ENCODE measurements at places on chromosomes 7 and 10. TPM values are rescaled to one million over a fixed set of nuclear protein-coding genes. Genes with fewer than 3 reads are reported as not detected.
A peak's percentile ranks its signal among the peaks of the same experiment; 100 is the strongest.

DNA sequence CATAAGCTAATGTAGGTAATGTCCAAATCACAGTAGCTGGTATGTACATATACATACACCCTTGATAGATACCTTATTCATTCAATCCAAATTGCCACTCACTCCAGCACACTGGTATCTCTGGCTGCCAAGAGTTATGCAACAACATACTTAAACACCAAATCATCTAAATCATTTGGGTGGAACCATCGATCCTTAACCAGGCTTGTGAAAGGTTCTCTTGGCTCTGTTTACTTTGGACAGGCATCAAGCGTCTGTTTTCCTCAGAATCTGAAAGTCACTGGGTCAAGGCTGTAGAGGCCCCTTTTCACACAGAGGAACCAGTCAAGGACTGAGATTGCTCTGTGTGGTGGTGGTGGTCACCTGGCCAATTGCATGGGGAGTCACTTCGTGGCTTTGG lies 24.6 kb downstream of the JAZF1 start:
- DNase-seq: no peak

DNA sequence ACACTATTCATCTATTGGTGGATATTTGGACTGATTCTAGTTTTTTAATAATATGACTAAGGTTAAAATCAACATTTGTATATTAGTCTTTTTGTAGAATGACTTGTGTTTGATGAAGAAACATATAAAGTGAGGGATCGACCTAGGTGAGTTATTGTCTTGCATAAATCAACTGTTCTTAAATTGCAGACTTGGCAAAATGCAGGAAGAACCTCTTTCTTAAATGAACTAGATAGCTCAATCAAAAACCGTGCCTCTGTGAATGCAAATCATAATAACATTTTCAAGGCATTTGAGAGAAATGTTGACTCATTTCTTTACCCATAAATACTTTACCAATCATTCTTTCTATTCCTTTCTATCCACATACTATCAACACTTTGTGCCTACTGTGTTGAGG lies 101.5 kb upstream of the ANK3 start:
- DNase-seq: no peak

- no peak for DNase-seq
Observed at GRCh38 chr10:49243610-49244283, 55.2 kb upstream of the C10orf71 start.

DNA sequence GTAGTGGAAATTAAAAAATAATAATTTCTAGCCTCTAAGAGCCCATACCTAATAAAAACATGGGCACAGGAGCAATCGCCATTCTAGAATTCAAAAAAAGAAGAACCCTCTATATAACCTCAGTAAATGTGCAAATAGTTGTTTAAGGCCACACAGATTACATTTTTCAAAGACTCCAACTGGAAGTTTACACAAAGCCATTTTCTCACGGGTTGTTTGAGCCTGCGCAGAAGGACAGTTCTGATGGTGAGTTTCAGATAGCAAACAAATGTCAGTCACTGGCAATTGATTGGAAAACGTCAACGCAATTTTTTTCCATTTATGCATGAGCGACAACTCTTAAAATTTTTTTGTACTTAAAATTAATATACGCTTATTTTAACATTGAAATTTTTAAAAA lies 23.0 kb upstream of the ELMO1 start:
- DNase-seq: no peak

The CRCP gene
- total RNA-seq: 48.0 TPM

- no peak for DNase-seq
Observed at GRCh38 chr7:28052933-28053332, 127.7 kb downstream of the JAZF1 start.

DNA sequence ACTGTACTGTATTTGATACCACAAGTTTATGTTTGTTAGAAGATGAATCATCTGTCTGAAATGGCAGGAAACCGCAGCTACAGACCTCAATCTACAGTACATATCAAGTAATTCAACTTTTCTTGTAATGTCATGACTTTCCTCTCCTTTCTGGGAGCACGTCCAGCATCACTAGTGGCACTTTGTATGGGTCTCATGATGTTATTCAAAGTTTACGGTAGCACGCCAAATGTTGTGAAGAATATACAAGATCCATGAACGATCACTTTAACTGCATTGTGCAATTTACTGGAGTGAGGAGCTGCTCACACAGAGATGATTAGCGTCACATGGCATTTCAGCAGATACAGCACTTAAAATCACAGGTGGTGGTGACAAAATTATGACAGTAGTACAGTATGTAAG lies 257.8 kb upstream of the GNAI1 start:
- DNase-seq: no peak

The CDK14 gene
- total RNA-seq: 0.95 TPM

The ETV1 gene
- not detected for total RNA-seq

The ZNF32 gene
- total RNA-seq: 22.4 TPM

GRCh38 chr7:18541181-18541870 lies 45.8 kb downstream of the HDAC9 start:
- DNase-seq: no peak

The COL28A1 gene
- total RNA-seq: 0.10 TPM

The SFXN4 gene
- total RNA-seq: 90.1 TPM

The PRSS58 gene
- not detected for total RNA-seq

DNA sequence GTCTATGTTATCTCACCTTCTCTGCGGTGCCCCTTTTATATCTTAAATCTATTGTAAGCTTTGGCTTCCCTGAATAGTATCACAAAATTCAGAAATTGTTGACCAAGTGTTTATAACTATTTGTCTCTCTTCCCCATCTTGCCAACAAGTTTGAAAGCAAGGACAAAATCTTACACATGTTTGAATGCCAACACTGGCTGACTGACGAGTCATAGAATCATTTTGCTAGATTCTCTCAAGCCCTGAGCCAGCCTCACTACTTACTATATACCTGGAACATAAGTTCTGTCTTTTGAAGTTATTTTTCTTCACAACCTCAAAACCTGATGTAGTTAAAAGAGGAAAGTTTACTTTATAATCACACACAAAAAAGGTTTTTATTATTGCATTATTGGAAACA lies 700.7 kb downstream of the PHTF2 start:
- no peak for DNase-seq

DNA sequence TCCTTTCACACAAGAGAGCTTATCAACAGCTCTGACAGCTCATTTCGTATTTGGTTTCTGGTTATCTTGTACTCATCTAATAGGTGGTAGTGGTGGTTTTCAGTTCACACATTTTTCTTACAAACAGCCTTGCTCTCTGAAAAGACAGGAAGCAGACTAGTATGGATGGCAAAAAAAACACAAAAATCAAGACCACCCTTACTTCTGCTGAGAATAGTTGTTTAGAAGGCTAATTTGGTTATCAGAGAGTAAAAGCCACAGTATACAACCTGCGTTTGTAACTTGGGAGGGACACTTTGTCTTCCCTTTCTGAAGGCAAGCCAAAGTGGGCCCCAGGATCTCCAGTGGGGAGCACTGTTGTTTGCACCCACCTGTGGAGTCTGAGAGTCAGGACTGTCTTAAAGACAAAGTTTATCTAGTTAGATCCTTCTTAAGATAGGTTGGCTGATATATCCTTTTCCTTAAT lies 68.0 kb downstream of the PIP4K2A start:
- DNase-seq: no peak

GRCh38 chr10:15541376-15541775 lies 170.3 kb upstream of the FAM171A1 start:
- no peak for DNase-seq

- DNase-seq: no peak
Observed at GRCh38 chr10:71501402-71501801, 104.7 kb downstream of the CDH23 start.

GRCh38 chr7:104982308-104983075 lies 31.5 kb upstream of the KMT2E start:
- no peak for DNase-seq

The INHBA gene
- total RNA-seq: 0.38 TPM

DNA sequence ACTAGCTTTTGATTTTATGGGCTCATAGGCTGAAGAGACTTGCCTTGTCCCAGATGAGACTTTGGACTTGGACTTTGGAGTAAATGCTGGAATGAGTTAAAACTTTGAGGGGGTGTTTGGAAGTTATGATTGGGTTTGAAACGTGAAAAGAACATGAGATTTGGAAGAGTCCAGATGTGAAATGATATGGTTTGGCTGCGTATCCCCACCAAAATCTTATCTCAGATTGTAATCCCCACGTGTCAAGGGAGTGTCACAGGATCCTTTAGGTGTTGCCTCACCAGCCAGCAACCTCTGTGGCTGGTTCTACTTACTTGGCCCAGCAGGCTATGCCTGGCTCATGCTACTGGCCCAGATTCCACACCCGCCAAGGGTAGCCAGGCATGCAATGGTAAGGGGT lies 119.6 kb upstream of the NPY start:
- DNase-seq: no peak

The RHOBTB1 gene
- total RNA-seq: not detected

The LYZL2 gene
- total RNA-seq: not detected

The HIP1 gene
- 2.3 TPM for total RNA-seq

GRCh38 chr7:128833946-128834325 lies 3.7 kb downstream of the FLNC start:
- DNase-seq: no peak

- DNase-seq: peak; percentile 51
Observed at GRCh38 chr10:46282842-46283574, 3.8 kb upstream of the ANTXRL start.

- no peak for DNase-seq
Observed at GRCh38 chr10:86066696-86067095, 299.9 kb downstream of the GRID1 start.

DNA sequence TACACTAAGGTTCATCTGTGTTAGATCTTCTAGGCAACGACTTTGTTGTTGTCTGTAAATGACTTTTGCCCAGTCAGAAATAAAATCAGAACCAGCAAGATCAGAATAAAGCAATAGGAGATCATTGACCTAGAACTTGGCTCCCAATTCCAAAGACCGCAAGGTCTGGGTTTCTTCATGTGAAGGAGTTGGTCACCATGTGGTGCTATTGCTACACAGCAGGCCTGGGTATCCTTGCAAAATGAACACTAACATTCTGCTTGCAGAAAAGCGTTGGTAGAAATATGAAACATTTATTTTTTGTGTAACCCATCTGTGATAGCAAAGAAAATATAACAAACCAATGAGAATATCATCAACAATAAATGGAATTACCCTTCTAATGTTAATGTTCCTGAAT lies 831.0 kb downstream of the NXPH1 start:
- no peak for DNase-seq

DNA sequence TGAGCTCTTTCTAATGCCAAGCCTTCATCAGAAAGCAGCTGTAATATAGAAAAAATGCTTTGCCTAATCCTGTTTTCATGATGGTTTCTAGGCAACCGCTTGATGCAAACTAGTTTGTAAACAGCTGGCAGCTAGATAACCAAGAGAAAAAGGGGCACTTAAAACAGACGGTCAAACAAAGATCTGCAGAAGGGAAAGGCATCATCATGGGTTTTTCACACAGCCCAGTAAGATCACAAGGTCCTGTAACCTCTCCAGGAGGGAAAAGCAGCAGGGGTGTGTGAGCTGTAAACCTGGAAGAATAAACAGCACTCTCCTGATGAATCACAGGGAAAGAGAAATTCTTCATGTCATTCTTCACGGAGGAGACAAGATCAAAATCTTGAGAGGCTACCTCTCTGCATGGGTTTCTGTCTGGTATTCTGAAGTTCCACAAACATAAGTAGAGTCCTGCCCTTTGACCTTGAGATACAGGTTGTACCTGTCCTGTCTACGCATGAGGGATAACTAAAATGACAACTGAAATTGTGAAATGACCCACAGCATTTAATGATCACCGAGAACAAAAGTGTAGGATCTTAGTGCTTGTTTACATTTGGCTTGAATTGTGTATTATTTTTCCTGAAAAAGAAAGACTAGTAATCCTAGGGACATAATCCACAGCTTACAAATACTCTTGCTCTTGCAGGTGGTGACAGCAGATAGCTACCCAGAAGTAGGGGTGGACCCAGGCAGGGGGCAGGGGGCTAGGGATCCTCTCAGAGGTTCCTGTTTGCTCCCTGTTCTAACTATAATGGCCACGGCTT lies 48.0 kb downstream of the CREB3L2 start:
- no peak for DNase-seq

GRCh38 chr7:27208998-27209397 lies 9.1 kb upstream of the HOXA13 start:
- DNase-seq: no peak

GRCh38 chr7:68152205-68152604 lies 1155.6 kb downstream of the TYW1 start:
- DNase-seq: no peak

DNA sequence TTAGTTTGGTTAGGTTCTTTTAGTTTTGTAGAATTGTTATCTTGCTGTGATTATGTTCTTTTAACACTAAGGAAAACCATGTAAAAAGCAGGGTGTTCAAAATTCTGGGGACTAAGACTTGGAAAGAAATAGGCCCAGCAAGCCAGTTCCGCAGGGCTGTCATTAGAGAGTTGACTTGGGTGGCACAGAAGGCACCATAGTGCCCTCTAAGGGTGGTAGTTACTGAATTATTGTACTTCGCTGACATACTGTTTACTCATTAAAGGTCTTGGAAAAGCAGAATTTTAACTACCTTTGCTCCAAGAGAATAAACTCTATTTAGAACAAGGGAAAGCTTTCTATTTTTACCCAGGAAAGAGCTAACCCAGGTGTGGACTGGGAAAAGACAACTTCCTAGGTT lies 86.5 kb downstream of the OTUD1 start:
- no peak for DNase-seq

DNA sequence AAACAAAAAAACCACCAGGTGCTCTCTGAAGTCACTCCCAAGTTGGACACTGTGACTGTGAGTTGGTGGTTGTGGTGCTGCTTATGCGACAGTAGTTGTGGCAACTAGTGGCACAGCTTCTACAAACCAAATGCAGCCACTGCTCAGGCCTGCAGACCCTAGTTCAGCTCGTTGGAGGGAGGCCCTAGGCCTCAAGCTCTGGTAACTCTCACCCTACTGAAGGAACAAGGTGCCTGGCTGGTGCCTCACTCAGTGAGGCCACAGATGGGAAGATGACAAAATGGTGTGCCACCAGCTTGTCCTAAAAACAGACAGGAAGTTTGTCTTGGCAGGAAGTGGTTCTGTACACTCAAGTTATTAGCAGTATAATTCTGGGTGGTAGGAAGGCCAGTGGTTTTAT lies 45.3 kb upstream of the RAPGEF5 start:
- no peak for DNase-seq

DNA sequence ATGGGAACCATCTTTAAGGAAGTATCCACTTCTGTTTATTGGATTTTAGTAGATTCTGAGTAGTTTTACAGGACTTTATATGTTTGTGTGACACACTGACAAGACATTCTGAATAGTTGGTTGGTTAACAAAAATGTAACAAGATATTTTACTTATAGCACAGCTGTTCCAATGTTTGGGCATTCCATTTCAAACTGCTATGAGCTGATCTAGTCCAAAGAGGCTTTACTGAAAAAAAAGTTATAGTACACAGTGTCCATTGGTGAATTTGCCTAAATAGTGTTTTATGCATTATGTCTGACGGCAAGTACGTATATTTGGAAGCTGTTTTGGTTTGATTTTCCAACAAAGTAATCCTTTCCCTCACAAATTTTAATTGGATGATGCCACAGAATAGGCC lies 99.1 kb downstream of the SAMD9 start:
- no peak for DNase-seq

DNA sequence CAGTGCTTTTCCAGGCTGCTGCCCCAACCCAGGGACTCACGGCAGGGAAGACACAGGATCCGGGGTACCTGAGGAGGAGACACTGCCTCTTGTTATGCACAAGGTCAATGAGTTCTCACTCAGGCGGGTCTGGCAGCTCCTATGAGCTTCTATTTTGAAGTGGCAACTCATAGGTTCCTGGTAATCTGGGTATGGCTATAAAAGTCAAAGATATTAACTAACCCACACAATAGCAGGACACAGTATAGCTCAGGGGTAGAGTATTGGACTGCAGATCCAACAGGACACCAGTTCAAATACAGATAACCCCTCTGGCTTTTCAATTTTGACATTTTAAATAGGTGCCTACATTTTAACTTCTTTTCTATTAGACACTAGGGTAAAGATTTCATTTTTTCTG lies 130.3 kb upstream of the ZNF746 start:
- DNase-seq: no peak

Measured in activated T-cell treated with anti-CD3 and anti-CD28 coated beads, Interleukin-2, amount 50 U/mL, for 4 hours (primary cell).